ENCODE measurements at places on chromosomes 1 and 21. TPM values are rescaled to one million over a fixed set of nuclear protein-coding genes. Genes with fewer than 3 reads are reported as not detected.

Gene CNR2
- 0.06 TPM for polyA plus RNA-seq

DNA sequence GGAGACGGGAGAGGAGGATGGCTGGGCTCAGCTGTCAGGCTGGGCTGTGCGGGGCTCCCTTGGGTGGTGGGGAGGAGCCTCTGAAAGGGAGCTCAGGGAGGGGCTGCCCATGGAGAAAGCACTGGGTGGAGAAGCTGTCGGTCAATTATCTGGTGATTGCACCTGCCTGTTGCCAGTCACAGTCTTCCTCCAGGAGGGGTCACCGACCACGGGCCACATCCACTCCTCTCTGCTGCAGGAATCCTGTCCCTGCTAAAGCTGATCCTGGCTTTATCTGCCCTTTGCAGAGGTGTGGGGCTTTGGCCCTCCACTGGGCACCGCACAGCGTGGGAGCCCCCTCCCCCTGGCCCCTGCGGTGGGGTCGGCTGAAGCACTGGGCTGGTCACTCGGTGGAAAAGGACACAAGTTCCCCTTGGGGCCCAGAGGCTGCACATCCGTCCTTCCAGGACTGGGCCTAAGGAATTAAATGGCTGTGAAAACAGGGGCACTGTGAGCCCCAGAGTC, 21.8 kb upstream of the COL18A1 start:
- no peak for DNase-seq

Gene BEST4
- polyA plus RNA-seq = 0.27 TPM

- no peak for DNase-seq
These were observed 36.6 kb downstream of the RGL1 start for GRCh38 chr1:183841550-183841949.

Gene OR2G6
- not detected for polyA plus RNA-seq

DNA sequence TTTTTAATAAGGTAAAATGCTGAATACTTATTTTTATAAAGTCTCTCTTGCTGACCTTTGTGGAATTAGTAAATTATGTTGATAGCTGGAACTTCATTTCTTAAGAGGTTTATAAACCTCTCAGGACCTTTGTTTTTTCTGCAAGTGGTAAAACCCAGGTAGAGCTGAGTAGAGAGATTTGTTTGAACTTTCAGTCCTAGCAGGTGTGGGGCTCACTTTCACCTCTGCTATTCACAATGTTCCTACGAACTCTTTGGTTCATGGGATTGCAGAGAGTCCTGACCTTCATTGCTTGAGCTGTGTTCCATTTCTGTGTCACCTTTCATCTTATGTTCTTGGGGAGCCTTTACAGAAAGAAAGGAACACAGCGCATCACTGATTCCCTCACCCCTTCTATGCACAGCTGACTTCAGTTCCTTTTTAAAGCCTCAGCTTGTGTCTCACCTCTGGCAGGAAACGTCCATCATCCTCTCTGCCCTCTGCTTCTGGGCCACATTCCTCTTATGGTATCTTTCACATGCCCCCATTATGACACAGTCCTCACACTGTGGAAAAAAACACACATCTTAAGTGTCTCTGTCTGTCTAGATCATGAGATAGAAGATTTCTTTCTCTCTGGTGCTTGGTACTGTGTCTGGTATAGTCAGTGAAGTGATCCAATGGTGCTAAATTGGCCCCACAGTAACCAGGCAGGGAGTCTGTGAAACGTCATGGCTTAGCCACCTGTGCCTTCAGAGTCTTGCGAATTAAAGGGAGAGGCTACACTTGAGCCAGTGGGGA, 262.5 kb upstream of the B3GALT2 start:
- DNase-seq = no peak

DNA sequence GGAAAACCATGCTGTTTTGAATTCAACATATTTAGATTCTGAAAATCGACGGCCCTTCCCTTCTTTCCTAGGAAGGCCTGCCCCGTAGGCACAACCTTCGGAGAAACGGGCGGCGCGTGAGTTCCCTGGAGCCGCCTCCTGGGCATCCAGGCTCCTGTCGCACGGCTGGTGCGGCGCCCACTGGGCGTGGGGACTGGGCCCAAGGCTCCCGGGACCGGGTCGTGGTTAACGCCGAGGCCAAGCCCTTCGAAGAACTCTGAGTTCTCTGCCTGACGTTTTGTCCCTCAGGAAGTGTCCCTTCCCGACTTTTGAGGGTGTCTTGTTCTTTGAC, 19.2 kb upstream of the TBX15 start:
- DNase-seq = no peak

GRCh38 chr1:7268983-7269382, 483.7 kb downstream of the CAMTA1 start:
- DNase-seq = no peak

DNA sequence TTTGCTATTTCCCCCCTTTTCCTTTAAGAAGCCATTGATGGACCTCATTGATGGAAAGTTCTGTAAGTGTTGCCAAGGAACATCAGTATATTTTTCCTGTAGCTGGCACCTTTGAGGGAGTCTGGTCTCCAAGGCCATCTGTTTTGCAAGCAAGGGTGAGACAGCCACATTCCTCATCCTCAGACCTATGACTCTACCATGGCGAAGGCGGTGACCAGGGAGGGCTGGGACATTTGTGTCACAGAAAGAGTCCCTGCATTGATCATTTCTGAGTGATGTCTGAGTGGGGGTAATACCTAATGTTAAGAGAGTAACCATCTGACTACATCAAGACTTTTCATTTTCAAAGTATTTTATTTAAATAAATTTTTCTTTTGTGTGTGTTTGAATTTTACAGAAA, 35.4 kb downstream of the KIAA0040 start:
- no peak for DNase-seq

Gene PLCH2
- polyA plus RNA-seq = 0.63 TPM

Data from forelimb muscle (tissue), 1 donor.